ENCODE measurements at places on chromosomes 6 and 20. TPM values are rescaled to one million over a fixed set of nuclear protein-coding genes. Genes with fewer than 3 reads are reported as not detected.

CDSN gene
- not detected for total RNA-seq

CRISP3 gene
- total RNA-seq: 35.3 TPM

MLN gene
- not detected for total RNA-seq

GPX6 gene
- not detected for total RNA-seq

MEI4 gene
- total RNA-seq: 0.31 TPM

DEFB127 gene
- not detected for total RNA-seq

ZBTB24 gene
- total RNA-seq: 8.9 TPM

ARFGEF3 gene
- 0.47 TPM for total RNA-seq

UNC5CL gene
- total RNA-seq: 0.19 TPM

PACRG gene
- total RNA-seq: not detected

KIF16B gene
- total RNA-seq: 15.9 TPM

FAM83C gene
- total RNA-seq: not detected

SLC22A16 gene
- total RNA-seq: not detected

PPIL6 gene
- total RNA-seq: 2.0 TPM

ARFRP1 gene
- 49.4 TPM for total RNA-seq

RAET1L gene
- not detected for total RNA-seq

EGFL8 gene
- total RNA-seq: 9.8 TPM

RFX6 gene
- total RNA-seq: not detected

ZC2HC1B gene
- total RNA-seq: not detected

PCIF1 gene
- 40.8 TPM for total RNA-seq

PDE10A gene
- total RNA-seq: 12.1 TPM

TRIM31 gene
- not detected for total RNA-seq

GRM1 gene
- total RNA-seq: not detected

DEFB124 gene
- not detected for total RNA-seq

RSPO3 gene
- 90.6 TPM for total RNA-seq

MARCKS gene
- 17.7 TPM for total RNA-seq

CRISP2 gene
- total RNA-seq: not detected

ARMH2 gene
- not detected for total RNA-seq

THBS2 gene
- total RNA-seq: 34.0 TPM

CST5 gene
- total RNA-seq: not detected

TSHZ2 gene
- 9.9 TPM for total RNA-seq

WFDC2 gene
- total RNA-seq: 21.9 TPM

ID4 gene
- 66.9 TPM for total RNA-seq

PANK2 gene
- total RNA-seq: 58.1 TPM

DYNLT2 gene
- 1.3 TPM for total RNA-seq

PRR18 gene
- not detected for total RNA-seq

PNPLA1 gene
- total RNA-seq: not detected

NHSL1 gene
- 7.4 TPM for total RNA-seq

SIRPD gene
- not detected for total RNA-seq

SCUBE3 gene
- total RNA-seq: 7.2 TPM

OLIG3 gene
- not detected for total RNA-seq

PBOV1 gene
- total RNA-seq: not detected
